ENCODE measurements at places on chromosomes 16 and 17.

DNA sequence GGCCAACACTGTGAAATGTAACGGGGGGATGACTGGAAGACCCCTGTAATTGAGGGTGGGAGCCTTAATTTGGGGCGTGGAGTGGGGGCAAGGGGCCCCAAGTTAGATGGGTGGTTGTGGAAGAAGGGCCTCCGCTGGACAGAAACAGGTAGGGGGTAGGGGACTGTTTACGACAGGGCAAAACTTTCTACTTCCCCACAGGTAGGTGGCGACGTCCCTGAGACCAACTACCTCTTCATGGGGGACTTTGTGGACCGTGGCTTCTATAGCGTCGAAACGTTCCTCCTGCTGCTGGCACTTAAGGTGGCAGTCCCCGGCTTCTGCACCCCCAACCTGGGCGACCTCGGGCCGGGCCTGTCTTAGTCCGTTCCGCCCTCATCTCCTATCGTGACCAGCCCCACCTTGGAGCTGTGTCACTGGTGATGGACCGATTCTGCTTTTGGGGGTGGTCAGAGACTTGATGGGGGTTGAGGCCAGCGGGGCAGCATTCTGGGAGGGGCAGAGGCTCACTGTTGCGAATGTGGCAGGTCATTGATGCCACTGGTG, 6.8 kb downstream of the PPP4C start:
- DNase-seq: no peak

DNA sequence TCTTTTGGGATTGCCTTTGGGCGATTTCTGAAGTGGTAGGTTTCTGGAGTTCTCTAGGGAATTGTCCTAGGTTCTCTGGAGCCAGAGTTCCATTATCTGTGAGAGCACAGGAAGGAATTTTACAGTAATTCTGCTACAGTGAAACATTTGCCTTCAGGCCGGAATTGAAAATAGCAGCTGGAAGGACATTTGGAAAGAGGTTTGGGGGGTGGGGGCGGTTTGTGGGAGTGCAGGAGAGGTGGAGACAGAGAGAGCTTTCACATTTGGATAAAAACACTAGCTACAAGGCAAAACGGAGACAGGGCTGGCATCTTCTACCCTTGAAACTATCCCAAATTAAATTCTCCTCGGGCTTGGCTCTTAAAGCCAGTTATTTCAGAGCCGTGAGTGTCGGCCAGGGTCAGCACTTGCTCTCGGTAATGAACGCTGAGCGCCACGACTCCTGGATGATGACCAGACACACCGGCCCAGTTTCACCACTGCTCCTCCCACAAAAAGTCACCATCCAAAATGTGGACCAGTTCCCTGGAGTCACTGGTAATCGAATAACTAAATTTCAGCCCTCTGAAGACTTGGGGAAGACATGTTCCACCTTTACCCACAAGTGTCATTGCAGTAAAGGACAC, 67.7 kb upstream of the TANC2 start:
- no peak for DNase-seq

DNA sequence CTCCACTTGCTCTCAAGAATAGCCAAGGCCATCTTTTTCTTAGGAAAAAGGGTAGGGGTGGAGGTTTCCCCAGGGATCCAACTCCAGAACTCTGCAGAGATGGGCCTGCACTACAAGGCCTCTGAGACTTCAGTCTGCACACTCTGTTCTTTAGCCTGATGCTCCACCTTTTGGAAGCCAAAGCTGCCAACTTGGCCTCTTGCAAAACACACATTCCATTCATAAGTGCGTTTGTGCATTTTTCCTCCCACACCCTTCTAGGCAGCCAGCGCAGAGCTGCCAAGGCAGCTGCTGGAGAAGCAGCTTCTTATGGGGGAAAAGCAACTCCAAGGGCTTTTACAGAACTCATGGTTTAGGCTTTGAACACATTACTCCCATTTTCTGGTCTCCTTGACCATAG, 45.3 kb downstream of the REXO5 start:
- DNase-seq: no peak

DNA sequence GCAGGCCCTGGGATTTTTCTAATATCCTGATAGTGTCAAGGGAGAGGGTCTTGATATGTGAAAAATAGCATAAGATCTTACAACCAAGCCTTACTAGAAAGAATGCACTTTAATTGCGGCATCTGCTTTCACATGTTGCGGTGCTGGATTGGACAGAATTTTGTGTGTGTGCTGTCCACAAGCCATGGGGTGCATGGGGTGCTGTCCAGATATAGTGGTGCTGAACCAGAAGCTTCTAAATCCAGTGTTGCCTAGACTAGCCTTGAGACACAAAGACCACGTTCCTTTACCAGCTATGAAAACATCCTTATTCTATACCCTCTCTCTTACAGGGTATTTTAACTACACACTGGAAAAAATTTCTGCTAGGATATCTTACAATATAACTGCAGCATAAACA, 244.0 kb downstream of the TMEM114 start:
- DNase-seq: no peak

DNA sequence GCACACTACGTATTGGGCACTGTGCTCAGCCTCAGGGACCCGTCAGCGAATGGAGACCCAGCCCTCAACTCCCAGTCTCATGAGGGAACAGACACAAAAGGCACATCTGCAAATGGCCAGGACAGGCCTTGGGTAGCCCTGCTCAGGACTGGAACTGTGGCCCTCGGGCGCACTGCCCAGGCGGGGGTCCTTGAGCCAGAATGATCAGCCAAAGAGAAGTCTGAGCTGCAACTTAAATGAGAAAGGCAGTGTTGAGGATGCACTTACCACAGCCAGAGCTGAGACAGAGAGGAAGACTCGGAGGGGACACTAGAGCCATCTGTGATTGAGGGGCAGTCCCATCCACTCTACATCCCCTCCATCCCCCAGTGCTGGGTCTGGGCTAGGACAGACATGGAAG, 117.3 kb downstream of the C16orf95 start:
- no peak for DNase-seq

- DNase-seq: no peak
Measured at GRCh38 chr16:46895399-46896313, 11.5 kb downstream of the GPT2 start.

DNA sequence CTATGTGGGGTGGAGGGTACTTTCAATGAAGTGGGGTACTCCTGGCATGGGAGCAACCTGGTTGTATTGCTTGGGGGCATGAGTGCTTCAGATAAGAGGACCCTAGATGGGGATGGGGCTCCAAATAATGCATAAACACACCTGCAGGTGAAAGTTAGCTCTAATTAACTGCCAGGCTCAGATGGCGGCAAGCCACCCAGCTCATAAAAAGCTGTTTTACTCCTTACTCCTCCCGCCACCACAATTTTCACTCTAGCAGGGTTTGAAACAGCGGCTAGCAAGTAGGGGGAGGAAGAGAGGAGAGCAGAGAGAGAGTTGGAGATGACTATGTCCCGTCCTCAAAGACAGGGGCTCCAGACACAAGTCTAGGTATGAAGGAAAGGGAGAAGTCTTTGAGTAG, 117.7 kb upstream of the WSCD1 start:
- DNase-seq: no peak

DNA sequence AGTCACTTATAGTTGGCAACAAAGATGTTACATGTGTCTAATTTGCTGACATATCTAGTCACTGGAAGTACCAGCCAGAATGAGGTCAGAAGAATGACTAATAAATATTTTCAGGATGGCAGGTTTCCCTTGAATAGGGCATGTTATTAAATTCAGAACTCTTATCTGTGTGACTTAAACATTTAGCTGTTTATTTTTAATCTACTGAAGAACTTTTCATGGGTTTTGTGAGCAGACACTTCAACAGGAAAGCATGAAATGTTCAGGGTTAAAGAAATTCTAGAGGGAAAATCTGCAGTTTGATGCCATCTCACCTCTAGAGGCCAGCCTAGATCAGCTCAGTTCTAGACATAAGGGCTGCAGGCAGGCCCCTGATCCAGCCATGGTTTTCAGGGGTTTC, 13.2 kb downstream of the JPT2 start:
- no peak for DNase-seq

All from activated naive CD8-positive, alpha-beta T cell treated with anti-CD3 and anti-CD28 coated beads, Interleukin-2, amount 50 U/mL, for 16 hours (primary cell).